ENCODE measurements at places on chromosomes 7 and 10. TPM values are rescaled to one million over a fixed set of nuclear protein-coding genes. Genes with fewer than 3 reads are reported as not detected.

The NCF1 gene
- 15.3 TPM for total RNA-seq

The C7orf33 gene
- total RNA-seq, result not detected

The MALRD1 gene
- 4.5 TPM for total RNA-seq

The CCL24 gene
- total RNA-seq, result 0.67 TPM

The CLCN1 gene
- total RNA-seq, result not detected

DNA sequence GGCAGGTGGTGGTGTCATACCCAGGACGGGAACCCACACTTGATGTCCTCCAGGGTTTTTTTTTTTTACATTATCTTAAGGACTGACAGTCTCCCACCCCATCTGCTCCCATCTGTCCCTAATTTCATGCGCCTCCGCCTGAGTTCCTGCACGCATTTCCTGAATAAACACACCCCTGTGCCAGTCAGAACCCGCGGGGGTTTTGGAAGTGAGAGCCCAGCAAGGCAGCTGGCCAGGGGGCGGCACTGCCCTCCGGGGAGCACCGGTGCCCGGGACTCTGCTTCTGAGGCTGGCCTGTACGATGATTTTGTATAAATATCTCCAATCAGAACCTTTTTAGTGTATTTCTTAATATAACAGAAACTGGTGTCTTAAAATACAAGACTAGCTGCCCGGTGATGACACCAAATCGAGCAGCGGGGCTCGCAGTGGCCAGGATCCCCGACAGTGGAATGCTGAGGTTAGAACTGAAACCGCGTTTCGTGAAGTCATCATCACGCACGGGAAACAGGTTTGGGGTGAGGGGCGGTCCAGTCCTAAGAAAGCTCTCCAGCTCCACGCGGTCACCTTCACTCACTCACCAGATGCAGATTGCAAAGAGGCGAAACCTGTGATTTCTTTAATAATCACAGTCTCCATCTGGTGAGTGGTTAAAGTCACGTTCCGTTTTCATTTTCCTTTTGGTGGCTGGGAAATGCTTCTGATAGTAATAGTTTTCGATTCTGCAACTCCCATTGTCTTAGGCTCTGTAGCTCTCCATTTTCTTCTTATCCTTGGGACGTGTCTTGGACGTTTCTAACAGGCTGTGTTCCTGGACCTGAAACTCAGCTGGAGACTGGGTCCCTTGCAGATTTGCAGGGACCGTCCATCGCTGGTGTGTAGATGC is 19.7 kb downstream of the BNIP3 start:
- DNase-seq, result peak; percentile 53

DNA sequence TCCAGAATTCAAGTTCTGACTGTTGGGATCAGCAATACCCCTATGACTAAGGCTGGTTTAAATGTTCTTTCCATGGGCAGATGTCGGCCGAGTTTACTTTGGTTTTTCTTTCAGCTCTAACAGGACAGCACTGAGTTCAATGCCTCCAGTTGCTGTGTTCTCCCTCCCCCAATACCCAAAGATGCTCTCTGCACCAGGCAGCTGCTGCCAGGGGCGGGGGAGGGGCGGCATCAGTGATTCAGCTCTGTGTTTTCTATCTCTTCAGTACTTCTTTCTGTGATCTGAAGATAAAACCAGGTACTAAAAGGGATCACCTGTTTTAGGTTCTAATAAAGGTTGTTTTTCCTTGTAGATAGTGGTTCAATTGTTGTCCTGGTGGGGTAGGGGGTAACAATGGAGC is 576.7 kb upstream of the POT1 start:
- no peak for DNase-seq

GRCh38 chr7:92674379-92674778 is 84.2 kb upstream of the FAM133B start:
- DNase-seq, result no peak

GRCh38 chr10:77392236-77392721 is 245.3 kb downstream of the KCNMA1 start:
- DNase-seq, result no peak

- no peak for DNase-seq
These were observed 23.5 kb upstream of the ABLIM1 start for GRCh38 chr10:114681542-114681941.

- no peak for DNase-seq
These were observed 9.3 kb upstream of the AKR1D1 start for GRCh38 chr7:138066954-138067394.

- DNase-seq, result no peak
These were observed 5.0 kb downstream of the AKR1B10 start for GRCh38 chr7:134532180-134532953.
